M059J (cell line): ENCODE measurements at places on chromosomes 7 and 10.
A peak's percentile ranks its signal among the peaks of the same experiment; 100 is the strongest.

GRCh38 chr10:130010653-130011052, 46.6 kb upstream of the EBF3 start:
- no peak for DNase-seq

DNA sequence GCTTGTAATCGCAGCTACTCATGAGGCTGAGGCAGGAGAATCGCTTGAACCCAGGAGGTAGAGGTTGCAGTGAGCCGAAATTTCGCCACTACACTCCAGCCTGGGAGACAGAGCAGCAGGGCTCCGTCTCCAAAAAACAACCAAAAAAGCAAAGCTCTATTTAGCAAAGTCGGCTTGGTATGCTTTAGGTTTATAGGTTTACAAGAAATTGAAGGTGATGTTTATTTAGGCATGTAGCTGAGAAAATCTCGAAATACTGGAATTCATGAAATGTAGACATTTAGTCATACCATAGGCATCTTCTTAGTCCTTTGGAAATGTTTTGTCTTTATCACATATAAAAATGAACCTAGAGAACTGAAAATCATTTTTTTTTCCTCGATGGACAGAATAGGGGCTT, 453.8 kb upstream of the ANKRD30A start:
- DNase-seq = peak; percentile 36

DNA sequence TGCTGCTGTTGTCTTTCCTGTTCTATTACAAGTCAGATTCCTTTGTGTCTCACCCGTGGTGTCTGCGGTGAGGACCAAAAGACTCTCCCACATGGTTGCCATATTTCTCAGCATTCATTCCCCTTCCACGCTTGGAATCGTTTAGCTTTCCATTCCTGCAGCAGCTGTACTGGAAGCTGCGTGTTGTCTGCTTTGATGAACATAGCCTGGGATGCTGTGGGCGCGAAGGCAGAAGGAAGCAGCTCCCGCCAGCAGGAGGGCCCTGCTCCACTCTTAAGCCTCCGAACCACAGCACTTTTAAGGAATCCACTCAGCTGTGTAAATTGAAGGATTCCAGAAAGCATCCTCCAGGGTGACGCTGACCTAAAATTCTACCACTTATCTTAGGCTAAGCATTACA, 303.6 kb upstream of the PITRM1 start:
- DNase-seq = no peak

- DNase-seq = no peak
Observed at GRCh38 chr7:42234736-42235135, 2.3 kb downstream of the GLI3 start.

- DNase-seq = peak; percentile 17
Observed at GRCh38 chr10:107425931-107426553, 261.5 kb upstream of the SORCS1 start.

- no peak for DNase-seq
Observed at GRCh38 chr10:93968540-93968945, 25.2 kb upstream of the PLCE1 start.

DNA sequence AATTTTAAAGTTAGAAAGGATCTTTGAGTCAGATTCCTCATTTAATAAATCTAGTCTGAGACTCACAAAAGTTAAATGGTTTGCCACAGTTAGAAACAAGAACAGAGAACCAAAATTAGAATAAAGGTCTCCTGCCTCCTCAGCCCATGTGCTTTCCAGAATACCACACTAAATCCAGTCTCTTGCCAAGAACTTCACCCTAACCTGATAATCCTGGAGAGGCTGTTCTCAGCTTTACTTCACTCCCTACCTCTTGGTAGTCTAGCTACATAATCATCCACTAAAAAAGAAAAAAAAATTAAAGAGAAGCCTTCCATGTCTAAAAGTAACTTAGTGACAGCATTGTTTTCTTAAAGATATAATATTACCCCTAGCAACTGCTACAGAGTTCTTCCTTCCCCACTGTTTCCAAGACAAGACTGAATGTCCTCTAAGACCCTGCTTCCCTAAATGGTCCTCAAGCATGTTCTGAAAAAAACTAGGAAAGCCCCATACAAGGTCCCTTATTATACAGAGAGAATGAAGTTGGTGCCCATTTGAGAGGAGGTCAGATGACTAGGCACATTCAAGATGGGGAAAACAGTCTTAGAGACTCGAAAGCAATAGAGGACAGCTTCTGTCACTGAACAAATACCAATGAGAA, 56.8 kb downstream of the ZNF438 start:
- DNase-seq = no peak

DNA sequence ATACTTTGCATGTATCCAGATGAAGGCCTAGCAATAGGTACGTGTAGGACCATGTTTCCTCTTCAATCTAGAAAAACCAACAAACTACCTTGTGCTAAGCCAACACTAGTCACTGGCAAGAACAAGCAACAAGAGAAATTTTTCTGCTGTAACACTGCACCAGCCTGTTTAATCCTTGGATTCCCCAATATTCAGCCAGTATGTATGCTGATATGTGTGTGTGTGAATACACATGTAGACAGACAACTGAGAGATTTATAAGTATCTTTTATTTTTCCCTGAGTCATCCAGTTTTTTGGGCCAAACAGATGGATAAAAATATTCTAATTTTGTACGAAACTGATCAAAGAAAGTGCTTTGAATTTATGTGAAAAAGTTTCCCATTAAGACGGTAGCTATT, 26.2 kb downstream of the GLI3 start:
- DNase-seq = no peak

GRCh38 chr10:103259989-103260388, 14.3 kb downstream of the RPEL1 start:
- no peak for DNase-seq

- no peak for DNase-seq
Observed at GRCh38 chr7:90067171-90067570, 87.1 kb upstream of the STEAP1 start.

DNA sequence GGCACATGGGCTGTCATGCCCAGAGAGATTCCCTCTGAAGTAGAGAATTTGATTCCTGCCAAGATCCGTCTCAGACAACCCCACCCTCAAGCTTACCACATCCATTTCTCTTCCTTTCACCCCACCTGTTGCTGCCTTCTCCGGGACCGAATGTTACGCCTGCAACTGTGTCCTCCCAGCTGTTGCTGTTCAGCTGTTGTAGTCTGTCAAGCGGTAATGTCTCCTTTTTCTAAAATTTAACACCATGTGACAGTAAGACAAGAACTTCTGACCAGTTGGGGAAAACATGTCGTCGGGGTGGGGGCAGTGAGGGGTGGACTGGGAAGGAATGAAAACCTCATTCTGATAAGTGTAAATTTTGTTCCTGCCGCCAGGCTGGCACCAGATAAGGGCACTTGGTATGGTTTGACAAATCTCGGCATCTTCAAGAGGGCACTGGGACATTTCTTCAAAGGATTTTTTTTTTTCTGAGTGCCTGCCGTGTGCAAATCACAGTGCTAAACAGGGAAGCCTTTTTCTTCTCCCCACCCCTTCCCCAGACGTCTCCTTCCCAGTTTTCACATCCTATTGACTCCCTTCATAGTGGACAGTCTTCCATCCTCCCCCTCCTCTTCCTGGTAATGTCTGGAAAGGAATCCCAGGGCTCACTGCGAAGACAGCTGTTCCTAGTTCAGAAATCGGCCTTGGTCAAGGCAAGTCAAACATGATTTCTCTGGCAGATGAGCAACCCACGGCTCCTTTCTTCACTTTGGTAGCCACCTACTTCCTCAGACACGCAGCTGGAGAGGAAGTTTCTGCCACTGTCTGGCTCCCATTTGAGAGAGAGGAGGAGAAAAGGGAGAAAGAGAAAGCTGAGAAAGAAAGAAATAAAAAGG, 5.0 kb upstream of the CELF2 start:
- DNase-seq = no peak

DNA sequence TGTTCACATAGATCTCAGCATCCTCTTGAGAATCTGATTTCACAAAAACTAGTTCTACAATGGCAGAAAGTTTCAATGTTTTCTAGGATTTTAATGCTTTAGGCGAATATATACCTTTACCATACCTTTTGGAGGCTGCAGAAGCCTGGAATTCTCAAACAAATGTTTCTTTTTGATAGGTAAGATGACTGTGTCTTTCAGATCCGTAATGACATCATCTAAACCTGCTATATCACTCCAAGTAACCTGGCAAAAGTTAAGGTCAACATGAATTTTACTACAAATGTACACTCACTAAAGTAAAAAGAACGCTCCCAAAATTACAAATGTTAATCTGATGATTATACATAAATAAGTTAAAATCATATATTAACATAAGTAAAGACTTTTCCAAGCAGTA, 27.8 kb downstream of the ATAD1 start:
- no peak for DNase-seq

GRCh38 chr10:17247210-17247609, 19.2 kb downstream of the VIM start:
- no peak for DNase-seq

GRCh38 chr10:120634659-120635058, 177.6 kb downstream of the PLPP4 start:
- DNase-seq = no peak

GRCh38 chr7:47503281-47503680, 78.6 kb downstream of the TNS3 start:
- peak; percentile 31 for DNase-seq

- DNase-seq = no peak
Observed at GRCh38 chr7:157805713-157806112, 468.9 kb downstream of the DNAJB6 start.

DNA sequence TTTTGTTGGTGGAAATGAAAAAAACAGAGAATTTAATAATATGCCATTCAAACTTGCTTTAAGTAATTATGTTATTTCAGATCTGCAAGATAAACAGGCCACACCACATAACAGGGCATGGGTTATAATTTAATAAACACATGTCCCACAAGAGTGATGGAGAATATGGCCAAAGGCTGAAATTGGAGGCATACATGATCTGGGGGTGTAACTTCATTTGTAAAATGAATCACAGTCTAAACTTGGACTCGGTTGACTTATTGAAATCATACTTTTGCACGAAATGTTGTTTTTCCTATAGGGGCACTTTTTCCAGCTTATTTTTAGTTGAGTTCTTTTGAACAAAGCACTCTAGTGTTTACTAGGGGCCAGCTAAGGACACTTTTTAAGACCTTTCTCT, 151.6 kb downstream of the TMEM26 start:
- DNase-seq = peak; percentile 25

DNA sequence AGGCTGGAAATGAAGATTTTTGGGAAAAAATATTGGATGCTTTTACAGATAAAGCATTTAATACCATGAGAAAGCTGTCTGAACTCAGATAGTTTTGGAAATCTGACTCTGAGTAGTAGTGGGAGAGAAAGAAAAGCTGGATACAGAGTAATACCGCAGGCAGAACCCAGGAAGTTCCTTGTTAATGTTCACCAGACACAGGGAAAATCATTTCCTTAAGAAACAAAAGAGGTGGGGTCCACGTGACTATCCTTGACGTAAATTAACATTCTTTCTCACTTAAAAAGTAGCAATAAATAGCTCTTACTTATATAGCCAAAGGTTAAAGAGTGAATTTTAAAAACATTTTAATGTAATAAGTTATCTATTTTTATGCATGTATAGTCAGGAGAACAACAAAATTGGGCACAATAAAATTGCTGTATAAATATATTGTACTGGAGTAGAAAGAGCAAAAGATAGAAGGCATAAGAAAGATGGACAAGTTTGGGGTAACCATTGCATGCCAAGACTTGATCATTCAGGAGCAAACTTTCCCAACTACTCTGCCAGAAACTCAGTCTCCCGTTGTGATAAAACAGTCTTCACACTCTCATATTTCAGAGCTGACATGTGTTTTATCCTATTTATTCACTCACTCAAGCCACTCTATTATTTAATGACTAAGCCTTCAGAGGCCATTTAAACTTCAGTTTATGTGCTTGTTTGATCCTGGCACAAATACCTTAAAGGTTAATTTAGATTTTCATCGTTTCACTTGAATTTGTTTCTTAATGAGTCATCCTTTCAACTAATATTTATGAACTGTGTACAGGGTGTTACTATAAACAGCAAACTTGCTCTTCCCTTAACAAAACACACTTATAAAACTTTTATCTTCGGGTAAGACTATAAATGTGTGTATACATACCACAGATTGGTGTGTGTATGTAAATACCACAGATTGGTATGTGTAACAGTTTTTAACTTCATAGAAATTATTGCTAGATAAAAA, 143.1 kb downstream of the GNAI1 start:
- peak; percentile 87 for DNase-seq

DNA sequence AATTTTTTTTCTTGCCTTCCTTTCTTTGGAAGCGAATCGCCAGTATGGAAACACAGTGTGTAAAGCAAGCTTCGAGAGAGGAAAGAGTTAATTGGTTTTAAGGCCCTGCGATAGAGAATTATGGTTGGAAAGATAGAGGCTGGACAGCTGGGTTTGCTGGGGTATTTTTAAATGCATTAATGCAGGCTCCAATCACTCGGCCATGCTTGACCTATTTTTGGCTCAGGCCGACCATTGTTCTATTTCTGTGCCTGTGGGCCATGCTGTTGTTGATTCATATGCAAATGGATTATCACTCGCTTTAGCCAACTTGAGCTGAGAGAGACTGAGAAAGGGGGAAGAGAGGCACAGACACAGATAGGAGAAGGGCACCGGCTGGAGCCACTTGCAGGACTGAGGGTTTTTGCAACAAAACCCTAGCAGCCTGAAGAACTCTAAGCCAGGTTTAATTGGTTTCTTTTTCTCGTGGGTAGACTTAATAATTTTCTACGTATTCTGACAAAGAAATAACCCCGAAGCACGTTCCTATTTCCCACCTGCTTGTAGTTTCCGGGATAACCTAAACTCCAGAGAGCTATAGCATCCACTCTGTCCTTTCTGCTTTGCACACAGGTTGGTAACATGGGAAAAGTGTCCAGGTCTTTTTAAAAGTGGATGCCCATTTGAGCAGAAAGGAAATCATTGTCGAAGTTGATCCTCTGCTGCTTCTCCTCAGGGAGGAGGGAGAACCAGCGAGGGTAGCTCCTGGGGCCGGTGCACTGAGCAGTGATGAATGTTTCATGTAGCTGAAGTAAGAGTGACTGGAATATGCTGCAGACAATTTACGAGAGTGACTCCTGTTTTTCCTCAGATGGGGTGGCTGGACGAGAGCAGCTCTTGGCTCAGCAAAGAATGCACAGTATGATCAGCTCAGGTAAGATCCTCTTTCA, at the start of gene HDAC9:
Gene HDAC9 (plus strand): TSS at position 338 of the 929 bp plus-strand sequence. CDS start 554 bp downstream, at position 892.
- peak; percentile 71 for DNase-seq

GRCh38 chr7:132023466-132023865, 467.0 kb upstream of the PODXL start:
- no peak for DNase-seq

GRCh38 chr10:110547139-110547761, 20.2 kb upstream of the SMC3 start:
- peak; percentile 69 for DNase-seq

DNA sequence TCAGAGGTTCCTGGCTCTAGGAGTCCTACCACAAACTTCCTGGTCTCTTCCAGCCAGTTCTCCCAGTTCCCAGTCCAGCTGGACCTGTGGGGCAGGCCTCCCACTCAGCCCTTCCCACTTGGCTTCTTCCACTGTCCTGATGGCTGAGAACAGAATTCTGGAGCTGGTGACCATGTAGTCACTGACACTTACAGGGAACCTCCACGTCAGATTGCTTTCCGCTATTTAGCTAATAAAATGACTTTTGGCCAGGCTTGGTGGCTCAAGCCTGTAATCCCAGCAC, 63.5 kb upstream of the ZRANB1 start:
- no peak for DNase-seq

- no peak for DNase-seq
Observed at GRCh38 chr7:134078991-134079390, 48.1 kb upstream of the LRGUK start.

- DNase-seq = no peak
Observed at GRCh38 chr7:139733751-139734150, 44.0 kb downstream of the HIPK2 start.

GRCh38 chr7:74722153-74722552, 51.7 kb upstream of the NCF1 start:
- no peak for DNase-seq
